ENCODE measurements at places on chromosomes 5 and 9.

DNA sequence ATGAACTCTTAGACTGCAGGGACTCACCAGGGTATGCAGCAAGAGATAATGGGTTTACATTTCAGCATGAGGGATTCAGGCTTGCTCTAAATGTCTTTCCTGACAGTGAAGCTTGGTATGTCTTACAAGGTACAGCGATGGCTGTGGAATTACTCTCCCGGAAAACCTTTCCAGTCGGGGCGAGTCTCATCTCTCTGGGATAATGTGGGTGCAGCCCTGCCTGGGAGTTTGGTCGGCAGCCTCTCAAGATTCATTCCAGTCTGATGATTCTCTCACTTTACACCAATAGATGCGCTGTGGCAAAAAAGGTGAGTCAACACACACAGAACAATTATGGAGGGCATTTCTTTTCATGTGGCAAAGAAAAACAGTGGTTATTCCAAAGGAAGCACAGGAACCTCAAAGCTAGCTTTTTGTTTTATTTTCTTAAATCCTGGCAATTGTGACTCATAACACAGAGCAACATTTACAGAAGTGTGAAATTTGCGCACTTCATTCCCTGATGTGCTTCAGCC, 190.3 kb downstream of the DCP2 start:
- no peak for DNase-seq

GRCh38 chr5:65037831-65038815, 269.4 kb downstream of the CWC27 start:
- no peak for DNase-seq

- no peak for DNase-seq
These were observed 52.8 kb upstream of the LRRTM2 start for GRCh38 chr5:138927979-138928378.

GRCh38 chr5:9313751-9314150, 232.1 kb downstream of the SEMA5A start:
- no peak for DNase-seq

DNA sequence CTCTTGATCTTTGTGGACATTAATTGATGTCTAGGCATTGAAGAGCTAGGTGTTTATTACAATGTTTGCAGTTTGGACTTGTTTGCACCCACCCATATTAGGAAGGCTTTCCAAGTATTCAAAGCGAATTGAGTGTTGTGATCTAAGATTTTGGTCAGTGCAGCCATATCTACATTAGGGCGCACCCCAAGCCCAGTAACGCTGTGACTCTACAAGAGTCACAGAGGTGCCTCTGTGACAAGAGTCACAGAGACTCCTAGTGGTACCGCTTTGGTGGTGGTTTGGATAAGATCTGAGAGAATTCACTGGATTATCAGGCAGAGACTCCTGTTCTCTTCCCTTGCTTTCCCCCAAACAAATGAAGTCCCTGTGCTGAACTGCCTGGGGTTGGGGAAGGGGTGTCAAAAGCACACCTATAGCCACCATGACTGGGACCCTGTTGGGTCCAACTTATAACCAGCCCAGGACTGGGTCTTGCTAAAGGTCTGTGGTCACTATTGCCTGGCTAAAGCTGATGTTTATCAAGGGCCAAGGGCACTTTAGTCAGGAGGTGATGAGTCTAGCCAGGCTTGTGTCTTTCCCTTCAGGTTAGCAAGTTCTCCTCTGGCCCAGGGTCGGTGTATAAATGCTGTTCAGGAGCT, 114.1 kb upstream of the RIOK2 start:
- DNase-seq, result no peak

Measured in CD8-positive, alpha-beta T cell (primary cell).